ENCODE measurements at places on chromosomes 3 and 15.

- peaks cover 2% of the 10 kb centered on the region for H3K36me3 ChIP-seq
- no peaks in the 10 kb centered on the region for H3K4me1 ChIP-seq
- H3K4me3 ChIP-seq: no peak overlapping the region
These were observed 56.2 kb upstream of the DLG1 start for GRCh38 chr3:197354568-197355001.

GRCh38 chr3:42670051-42670576, 15.2 kb upstream of the KLHL40 start:
- no peak overlapping the region for H3K27ac ChIP-seq
- H3K4me3 ChIP-seq: no peak overlapping the region
- H3K27me3 ChIP-seq: peaks cover 5% of the 10 kb centered on the region
- no peaks in the 10 kb centered on the region for H3K36me3 ChIP-seq

DNA sequence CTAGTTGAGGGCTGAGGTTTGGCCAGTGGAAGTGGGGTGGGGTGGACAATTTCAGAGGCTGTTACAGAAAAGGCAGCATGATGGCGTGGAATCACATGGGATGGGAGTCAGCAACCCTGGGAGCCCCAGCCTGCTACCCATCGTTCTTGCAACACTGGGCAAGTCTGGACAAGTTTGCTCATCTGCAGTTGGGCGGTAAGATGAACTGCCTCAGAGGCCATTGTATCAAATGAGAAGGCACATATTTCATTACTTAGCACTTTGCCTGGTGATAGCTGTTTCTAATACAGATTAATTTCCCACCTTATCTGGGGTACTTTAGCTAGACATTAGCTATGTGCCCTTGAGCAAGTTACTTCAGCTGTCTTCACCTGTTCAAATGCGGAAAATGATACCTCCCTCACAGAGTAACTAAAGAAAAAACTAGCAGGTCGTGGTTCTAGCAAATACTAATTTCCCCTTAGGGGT, 248.9 kb downstream of the THSD4 start:
- peaks cover 4% of the 10 kb centered on the region for H3K4me1 ChIP-seq
- no peaks in the 10 kb centered on the region for H3K27me3 ChIP-seq
- no peak for DNase-seq
- H3K4me3 ChIP-seq: no peak overlapping the region

DNA sequence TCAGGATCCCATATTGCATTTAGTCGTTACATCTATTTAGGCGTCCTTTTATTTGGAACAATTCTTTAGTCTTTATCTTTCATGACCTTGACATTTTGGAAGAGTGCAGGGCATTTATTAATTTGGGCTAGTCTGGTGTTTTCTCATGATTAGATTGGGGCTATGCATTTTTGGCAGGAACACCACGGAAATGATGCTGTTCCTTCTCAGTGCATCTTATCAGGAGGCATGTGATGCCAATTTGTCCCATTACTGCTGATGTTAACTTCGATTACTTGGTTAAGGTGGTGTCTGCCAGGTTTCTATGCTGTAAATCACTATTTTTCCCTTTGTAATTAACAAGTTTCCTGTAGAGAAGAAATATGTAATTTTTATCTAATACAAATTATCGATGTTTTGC, 18.1 kb upstream of the VWA5B2 start:
- no peaks in the 10 kb centered on the region for H3K36me3 ChIP-seq
- H3K4me3 ChIP-seq: no peak overlapping the region
- H3K27ac ChIP-seq: no peak overlapping the region

GRCh38 chr3:136334209-136334608, 84.1 kb downstream of the PCCB start:
- H3K4me1 ChIP-seq: no peaks in the 10 kb centered on the region
- no peak for DNase-seq
- H3K27me3 ChIP-seq: no peaks in the 10 kb centered on the region

GRCh38 chr3:106811376-106811775, 565.9 kb upstream of the CCDC54 start:
- H3K4me3 ChIP-seq: no peak overlapping the region
- H3K36me3 ChIP-seq: no peaks in the 10 kb centered on the region
- no peaks in the 10 kb centered on the region for H3K4me1 ChIP-seq
- H3K27ac ChIP-seq: no peak overlapping the region
- DNase-seq: no peak

DNA sequence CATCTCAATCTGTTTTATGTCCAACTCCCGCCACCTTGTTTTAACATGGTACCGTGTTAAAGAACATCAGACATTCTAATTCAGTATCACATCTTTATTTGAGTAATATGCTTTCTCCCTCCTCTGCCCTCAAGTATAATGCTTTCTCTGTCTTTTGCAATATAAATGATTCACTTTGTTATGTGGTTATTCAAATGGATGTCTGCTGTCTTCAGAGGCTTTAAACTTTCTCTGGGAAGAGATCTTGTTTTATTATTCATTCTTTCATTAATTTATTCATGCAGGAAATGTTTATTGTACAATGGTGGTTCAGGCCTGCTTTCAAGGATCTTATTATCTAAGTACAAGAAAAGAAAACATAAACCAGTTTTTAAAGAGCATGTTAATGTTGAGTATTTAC, 57.1 kb downstream of the RAP2B start:
- peaks cover 71% of the 10 kb centered on the region for H3K4me1 ChIP-seq
- no peak for DNase-seq
- no peak overlapping the region for H3K27ac ChIP-seq
- no peaks in the 10 kb centered on the region for H3K27me3 ChIP-seq
- peaks cover 19% of the 10 kb centered on the region for H3K36me3 ChIP-seq
- H3K4me3 ChIP-seq: no peak overlapping the region

DNA sequence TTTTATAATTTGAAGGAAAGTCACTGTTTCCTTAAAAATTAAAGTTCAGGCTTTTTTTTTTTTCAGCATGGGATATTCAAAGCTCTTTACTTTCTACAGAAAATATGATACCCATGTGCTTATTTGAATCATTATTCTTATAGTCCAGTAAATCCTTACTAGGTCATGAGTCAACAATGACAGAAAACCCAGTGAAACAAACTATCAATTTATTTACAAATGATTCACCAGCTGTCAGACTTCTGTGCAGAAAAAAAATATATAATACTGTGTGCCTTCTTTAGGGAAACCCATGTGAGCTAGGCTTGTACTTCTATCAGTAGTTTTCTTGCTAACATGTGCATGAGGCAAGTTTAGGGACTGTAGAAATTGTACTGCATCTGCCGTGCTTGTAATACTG, 1.2 kb downstream of the ACP3 start:
- no peaks in the 10 kb centered on the region for H3K36me3 ChIP-seq
- no peaks in the 10 kb centered on the region for H3K4me1 ChIP-seq
- peaks cover 7% of the 10 kb centered on the region for H3K27me3 ChIP-seq
- H3K27ac ChIP-seq: no peak overlapping the region
- DNase-seq: no peak
- no peak overlapping the region for H3K4me3 ChIP-seq

DNA sequence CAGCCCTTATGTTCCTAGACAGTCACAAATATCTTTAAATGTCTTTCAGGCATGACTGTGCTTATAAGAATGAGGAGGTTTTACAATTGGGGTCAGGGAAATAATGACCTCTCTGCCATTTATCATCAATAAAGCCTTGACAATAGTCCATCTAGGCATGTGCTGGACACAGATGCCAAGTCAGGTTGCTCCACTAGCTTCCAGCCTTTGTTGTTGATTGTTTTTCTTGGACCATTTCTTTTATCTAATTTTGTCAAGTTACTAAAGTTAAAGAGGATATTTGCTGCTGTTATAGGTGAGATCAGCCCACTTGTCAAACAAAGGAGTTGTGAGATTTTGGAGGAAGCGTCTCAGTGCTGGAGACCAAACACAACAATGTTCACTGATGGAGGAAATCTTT, 628.0 kb downstream of the ROBO2 start:
- no peaks in the 10 kb centered on the region for H3K36me3 ChIP-seq
- no peak overlapping the region for H3K27ac ChIP-seq
- DNase-seq: no peak
- no peaks in the 10 kb centered on the region for H3K27me3 ChIP-seq
- no peak overlapping the region for H3K4me3 ChIP-seq
- H3K4me1 ChIP-seq: no peaks in the 10 kb centered on the region
